ENCODE measurements at places on chromosomes 3 and 15.

DNA sequence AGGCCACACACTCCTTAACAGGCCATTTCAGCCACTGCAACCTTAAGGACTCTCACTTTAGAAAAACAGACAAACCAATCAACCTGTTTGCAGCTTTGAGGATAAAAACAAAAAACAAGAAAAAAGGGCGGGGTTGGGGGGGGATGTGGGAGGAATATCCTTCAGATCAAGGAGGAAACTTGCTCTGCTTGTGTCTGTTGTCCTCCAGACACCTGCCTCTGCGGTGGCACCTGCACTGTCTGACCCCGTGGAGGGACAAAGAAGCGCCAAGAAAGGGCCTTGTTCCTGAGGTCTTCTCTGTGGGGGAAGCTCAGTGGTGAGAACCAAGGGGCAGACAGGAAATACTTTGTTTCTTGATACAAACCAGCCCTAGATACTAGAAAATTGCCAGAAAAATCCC is 70.5 kb downstream of the POLR2M start:
- DNase-seq: no peak

DNA sequence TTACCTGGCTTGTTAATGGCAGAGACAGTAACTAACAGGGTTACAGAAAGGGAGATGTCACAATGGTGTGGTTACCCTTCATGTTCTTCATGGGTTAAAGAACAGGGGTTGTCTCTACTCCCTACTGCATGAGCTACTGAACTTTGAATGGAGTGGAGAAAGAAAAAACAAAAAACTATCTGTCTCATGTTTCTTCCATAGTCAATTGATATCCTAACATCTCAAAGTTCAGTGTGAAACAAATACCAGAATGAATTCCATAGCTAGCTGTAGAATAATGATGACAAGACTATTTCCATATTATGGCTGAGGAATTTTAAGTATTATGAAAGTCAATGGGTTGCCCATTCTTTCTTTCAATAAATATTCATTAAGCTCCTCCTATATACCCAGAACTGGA is 161.3 kb upstream of the LPP start:
- DNase-seq: peak; percentile 33

DNA sequence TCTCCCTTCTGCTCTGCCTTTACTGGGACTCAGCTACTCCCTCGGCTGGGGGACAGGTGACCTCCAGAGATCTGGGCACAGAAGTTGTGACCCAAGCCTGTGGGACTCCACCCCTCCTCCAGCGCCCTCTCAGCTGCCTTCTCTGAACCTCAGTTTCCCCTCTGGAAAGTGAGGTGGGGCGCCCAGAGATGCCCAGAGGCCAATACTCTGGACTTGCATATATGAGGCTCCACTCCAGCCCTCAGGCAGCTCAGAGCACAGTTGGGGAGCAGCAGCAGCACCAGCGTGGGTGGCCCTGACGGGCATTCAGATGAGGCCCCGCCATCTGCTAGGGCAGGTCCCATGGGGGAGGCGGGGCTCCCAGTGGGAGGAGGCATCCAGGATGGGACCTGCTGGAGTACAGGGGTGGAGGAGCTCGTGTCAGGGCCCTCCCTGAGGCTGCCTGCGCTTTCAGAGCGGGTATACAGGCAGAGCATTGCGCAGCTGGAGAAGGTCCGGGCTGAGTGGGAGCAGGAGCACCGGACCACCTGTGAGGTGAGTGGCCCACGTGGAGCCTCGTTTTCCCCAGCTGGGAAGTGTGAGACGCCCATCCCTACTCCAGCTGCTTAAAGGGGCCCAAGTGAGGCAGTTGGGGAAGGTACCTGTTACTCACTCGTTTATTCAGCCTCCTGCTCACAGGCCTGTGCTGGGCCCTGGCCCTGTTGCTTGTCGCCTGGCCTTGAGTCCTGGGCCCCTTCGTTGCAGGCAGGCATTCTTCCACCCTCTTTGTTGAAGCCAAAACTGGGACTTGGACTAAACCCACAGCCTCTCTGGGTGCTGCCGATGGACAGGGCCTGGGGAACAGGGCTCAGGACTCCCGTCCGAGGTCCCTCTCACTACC is 35.4 kb downstream of the PSTPIP1 start:
- DNase-seq: peak; percentile 17

GRCh38 chr3:72448858-72449257 is 399.4 kb downstream of the SHQ1 start:
- peak; percentile 16 for DNase-seq

GRCh38 chr3:52532517-52532837 is 1.2 kb downstream of the NT5DC2 start:
- DNase-seq: peak; percentile 74

DNA sequence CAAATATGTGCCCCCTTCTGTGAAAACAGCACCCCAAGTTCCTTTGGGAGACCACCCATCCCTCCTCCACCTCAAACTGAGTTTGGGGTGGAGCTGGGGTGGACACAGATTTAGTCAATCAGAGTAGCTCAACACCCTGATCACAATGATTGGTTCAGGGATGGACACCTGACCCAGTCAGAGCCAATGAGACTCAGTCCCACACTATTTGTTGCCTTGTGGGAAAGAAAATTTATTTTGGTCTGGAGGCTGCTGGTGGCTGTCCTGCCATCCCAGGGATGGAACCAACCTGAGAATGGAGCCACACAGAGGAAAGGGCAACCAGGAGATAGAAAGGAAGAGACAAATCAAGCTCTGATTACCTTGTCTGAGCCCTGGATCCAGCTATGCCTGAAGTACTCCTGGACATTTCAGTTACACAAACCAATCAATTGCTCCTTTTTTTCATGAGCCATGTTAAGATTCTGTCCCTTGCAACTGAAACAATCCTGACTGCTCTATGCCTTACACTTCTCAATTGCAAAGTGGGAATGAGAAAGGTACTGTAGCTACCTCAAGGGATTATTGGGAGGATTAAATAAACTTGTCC is 10.6 kb downstream of the DNASE1L3 start:
- no peak for DNase-seq

DNA sequence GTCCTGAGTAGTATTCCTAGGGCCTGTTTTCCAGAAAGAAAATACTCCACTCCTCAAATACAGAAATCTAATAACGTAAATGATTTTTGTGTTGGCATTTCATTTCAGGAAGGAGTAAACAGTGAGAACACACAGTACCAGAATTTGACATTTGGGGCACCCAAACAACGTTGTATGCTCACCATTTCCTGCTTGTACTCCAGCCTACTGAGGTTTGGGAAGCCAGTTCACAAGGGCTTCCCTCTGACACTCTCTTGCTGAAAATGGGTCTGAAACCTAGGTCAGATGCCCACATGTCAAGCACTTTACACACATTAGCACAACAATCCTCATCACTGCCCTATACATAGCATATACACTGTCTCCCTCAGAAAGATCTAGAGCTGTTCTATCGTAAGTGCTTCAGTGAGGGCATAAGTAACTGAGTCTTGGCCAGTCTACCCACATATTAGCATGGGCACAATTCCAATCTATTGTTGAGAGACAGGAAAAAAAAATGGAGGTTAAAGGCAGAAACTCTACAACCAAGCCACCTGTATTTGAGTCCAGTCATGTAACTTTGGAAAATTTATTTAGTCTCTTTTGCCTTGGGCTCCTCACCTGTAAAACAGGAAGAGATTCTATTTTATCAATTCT is 43.5 kb upstream of the RSL24D1 start:
- DNase-seq: no peak

- no peak for DNase-seq
Measured at GRCh38 chr15:70815604-70816003, 38.4 kb downstream of the LARP6 start.

- peak; percentile 40 for DNase-seq
Measured at GRCh38 chr3:58206406-58207011, 4.3 kb downstream of the DNASE1L3 start.

- DNase-seq: peak; percentile 52
Measured at GRCh38 chr15:36778531-36778930, 199.1 kb downstream of the CDIN1 start.

DNA sequence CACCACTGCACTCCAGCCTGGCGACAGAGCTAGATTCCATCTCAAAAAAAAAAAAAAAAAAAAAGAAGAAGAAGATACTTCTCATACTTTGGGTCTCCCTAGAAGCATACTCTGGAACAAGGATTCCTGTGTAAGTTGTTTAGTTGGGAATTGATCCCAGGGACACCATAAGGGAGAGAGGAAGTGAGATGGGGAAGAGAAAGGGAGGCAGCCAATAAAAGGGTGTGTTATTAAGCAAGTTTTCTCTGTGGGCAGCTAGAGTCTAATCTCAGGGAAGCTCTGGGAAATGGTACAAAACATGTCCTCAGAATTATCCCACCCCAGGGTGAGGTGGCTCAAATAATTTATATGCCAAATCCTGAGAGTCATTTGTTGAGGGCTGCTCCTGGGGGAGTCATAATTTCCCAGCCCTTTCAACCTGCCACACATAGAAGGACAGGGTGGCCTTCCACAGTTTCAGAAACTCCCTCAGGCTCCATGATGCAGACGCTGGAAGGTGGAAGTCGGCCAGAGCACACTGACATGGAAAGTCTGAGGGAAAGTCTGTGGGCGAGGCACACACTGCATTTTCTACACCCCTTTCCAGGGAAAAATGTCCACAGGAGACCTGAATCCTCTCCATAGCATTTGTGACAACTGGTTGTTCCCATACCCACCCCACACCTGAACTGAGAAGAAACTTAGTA is 86.4 kb upstream of the SLC4A7 start:
- peak; percentile 65 for DNase-seq

DNA sequence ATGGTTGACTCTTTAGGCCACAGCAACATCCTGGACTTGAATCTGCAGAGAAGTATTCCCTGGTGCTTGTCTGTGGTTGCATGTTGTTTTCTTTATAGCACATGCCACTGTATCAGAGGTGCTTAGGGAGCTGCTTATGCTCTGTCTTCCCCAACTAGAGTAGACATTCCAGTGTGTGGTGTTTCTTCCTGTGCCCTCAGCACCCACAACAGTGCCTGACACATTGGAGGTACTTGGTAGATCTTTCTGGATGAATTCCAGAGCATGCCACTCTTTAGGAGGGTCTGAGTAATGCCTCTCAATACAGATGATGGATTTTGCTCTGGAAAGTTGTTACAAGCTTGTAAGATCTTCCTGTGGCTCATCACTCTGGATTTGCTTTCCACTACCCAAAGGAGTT is 117.6 kb downstream of the CHDH start:
- DNase-seq: peak; percentile 47

DNA sequence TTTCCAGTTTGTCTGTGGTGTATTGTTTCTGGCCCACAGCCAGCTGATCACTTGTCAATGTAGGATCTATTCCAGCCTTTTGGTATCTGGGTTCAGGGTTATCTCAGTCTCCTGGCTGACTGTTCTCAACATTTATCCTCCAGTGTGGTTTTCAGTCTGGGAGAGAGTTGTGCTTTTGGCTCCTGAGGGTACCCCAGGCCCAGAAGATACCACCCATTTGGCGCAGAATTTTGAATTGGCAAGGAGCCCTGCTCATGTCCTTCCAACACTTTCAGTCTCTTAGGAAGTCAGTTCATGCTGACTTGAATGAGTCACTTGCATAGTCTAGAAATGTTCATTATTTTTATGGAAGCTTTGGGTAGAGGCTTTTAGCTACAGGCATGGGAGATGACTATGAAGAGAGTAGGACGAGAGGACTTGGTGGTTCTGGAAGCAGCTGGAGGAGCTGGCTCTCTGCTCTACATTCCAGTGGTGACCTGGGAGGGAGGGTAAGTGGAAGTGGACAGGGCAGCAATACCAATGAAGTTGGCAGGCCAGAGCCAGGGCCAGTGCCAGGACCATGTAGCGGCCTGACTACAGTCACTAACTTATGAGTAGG is 7.2 kb downstream of the POLR2H start:
- DNase-seq: peak; percentile 51

- DNase-seq: no peak
Measured at GRCh38 chr15:99554880-99555488, 10.8 kb upstream of the MEF2A start.

GRCh38 chr3:46460051-46460450 is 4.7 kb downstream of the LTF start:
- DNase-seq: no peak

GRCh38 chr3:157958457-157958856 is 147.8 kb downstream of the SHOX2 start:
- no peak for DNase-seq

DNA sequence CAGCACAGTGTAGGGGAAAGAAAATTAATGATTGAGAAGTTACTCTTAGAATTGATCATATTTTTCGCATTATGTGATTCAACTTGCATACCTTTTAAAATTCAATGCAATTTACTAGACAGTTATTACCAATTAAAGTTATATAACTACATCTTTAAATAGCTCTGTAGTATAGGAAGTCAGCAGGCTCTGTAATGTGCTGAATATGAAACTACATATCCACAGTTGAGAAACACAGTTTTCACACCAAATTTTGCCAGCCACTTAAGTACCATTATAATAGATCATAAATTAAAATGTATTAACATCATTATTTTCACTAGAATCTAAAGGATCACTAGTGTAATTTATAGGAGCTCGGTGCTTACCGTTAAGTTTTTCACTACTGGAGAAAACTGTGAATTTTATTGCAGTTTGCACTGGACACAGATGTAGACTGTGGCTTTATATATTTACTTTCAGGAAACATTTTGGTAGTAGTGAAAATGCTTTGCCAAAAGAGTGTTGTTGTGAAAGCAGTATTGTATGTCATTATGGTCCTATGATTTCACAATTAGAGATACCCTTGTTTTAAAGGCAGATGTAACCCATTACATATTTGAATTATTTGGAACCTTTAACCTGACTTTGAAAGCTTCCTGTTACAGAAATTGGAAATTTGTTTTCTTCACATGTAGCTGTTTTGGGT is 113.6 kb downstream of the PLCL2 start:
- no peak for DNase-seq

DNA sequence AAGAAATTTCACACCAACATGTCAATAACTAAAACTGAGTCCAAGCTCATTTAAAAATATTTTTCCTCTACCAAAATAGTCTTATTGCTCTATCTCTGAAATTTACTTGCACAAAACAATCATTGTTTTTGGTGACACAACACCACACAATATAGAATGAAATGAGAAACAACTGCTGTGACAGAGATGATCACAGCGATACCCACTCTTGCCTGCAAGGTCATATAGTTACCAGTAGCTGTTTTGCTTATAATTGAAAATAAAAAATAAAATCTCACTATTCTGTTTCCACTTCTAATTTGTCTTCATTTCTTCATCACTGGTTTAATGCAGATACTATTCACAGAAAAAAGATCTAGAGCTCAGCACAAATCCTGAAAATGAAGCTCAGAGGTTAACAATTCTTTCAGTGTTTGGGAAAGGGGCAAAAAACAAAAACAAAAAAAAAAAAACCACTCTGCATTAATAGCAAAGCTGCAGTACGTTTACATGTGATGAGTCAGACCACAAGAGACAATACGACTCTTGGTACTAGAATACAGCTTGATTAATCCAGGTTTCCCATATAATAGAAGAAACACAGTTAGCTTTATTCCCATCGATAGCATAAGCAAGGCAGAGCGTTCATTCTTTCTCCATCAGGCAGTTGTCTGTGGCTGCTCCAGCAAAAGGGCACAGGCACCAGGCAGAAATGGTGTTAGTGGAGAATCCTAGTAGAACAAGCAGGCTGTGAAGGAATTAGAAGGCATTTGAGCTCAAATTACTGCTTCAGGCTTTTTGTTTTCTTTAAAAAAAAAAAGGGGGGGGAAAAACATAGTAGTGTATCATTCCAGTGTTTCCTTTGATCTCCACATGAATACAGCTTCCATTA is 773 bp downstream of the ANKRD28 start:
- DNase-seq: peak; percentile 76

All from fibroblast of skin of back (primary cell).